ENCODE measurements at places on chromosomes 2 and 18.

- DNase-seq, result no peak
Measured at GRCh38 chr2:200216310-200216709, 90.2 kb upstream of the SPATS2L start.

DNA sequence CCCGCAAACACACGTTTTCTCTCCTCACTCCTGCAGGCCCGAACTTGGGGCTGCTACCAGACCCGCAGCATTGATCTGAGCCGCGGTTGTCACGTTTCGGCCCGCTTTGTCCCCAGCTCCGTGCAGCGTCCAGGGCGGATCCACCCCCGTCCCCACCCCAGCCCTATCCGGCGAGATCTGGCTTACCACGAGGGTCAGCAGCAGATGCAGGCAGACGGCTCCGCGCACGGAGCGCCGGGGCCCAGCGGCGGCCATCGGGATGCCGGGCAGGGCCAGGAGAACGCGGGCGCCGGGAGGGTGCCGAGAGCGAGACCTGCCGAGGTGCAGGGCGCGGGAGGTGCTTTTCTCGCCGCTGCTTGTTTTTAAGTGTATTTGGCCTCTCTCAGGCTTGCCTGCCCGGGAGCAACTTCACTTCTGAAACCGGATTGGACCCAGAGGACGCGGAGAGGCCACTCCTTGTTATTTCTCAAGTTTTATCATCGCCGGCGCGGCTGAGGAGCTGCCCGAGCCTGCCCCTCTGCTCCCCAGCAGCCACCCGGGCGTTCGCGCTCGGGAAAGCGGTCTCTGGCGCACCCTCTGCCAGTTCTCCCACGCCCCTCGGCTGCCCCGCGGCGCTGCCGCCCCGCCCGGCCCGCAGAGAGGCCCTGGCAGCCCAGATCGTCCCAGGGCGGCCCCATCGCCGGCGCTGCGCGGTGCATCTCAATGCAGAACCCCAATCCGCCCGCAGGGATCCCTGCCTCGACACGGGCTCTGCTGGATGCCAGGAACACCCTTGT is at the start of gene DSC3:
DSC3 (minus strand) TSS at position 337 of the 776 bp plus-strand sequence; CDS start at position 255, 82 bp downstream.
- no peak for DNase-seq

GRCh38 chr2:149020432-149020851 is 18.1 kb upstream of the LYPD6B start:
- DNase-seq, result no peak

DNA sequence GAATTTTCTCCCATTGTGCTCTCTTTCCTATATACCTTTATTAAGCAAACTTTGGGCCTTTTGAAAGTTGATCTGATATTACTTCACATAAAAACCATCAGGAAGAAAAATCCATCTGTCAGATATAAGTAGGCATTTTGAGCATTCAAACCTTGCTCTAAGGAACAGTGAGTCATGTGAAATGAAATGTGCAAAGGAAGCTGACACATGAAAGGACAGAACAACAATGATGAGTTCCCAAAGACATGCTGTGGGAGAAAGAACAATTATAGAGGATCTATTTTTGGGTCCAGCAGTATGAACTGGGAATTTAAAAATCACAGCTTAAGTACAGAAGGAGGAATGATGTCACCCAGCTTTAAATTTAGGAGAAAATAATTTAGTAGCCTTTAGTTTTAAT is 18.1 kb downstream of the CALCRL start:
- no peak for DNase-seq

DNA sequence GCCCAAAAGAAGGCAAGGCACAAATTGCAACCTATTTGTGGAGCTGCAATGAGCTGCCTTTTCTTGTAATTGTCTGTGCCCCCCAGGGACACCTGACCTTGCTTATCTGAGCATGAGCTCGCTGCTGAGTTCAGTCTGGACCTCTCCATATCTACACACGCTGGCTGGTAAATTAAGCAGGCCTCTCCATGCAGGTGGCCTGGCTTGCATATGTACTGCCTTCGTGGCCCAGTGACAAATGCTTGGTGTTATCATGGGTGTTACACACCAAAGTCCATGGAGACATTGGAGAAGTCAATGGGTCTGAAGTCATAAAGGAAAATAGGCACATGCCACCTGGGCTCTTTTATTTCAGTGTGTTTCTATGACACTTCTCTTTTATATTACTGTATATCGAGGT is 121.2 kb downstream of the IRS1 start:
- DNase-seq, result no peak

GRCh38 chr2:15421753-15422152 is 139.4 kb downstream of the NBAS start:
- DNase-seq, result no peak

GRCh38 chr2:204945376-204945775 is 400.1 kb downstream of the PARD3B start:
- no peak for DNase-seq

DNA sequence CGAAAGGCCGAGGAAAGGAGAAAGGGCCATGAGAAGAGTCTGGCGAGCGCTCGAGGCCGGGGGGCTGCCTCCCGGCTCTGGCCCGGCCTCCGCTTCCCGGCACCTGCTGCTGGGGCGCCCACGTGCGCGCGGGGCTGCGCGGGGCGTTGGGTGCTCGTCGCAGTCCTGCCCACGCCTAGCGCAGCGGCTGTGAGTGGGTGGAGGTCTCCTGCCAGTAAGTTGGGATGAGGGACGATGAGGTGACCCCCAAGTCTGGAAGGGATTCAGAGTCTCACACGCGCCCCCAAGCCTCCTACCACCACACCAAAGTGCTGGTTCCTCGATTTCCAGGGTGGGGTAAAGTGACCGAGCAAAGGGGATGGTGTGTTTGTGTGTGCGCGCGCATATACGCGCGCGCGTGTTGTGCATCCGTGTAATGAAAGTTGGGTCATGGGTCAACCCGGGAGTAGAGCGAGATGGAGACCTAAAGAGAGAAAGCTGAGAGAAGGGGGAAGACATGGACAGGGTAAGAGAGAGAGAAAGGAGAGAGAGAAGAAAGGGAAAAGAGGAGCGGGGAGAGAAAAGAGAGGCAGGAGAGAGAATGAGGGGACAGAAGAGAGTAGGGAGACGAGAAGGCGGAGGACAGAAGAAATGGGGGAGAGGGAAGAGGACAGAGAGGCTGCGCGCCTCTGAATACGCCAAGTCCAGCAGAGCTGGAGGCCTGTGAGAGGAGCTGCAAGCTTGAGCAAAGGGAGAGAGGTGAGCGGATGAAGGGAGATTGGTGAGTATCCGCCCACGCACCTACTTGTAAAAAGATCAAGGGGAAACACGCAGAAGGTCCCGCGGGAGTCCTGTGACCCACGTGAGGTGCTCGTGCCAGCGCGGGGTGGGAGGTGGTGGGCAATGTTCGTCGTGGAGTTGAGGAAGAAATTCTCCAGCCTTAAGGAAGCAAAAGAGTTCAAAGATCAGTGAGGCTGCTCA is 1.7 kb upstream of the NETO1 start:
- no peak for DNase-seq

GRCh38 chr2:26595146-26595545 is 46.0 kb downstream of the CIB4 start:
- DNase-seq, result no peak

- DNase-seq, result no peak
Measured at GRCh38 chr2:38129987-38130386, 54.0 kb upstream of the CYP1B1 start.

- DNase-seq, result no peak
Measured at GRCh38 chr2:118473241-118473640, 374.2 kb downstream of the EN1 start.

GRCh38 chr2:171271971-171272436 is 111.3 kb upstream of the TLK1 start:
- no peak for DNase-seq

DNA sequence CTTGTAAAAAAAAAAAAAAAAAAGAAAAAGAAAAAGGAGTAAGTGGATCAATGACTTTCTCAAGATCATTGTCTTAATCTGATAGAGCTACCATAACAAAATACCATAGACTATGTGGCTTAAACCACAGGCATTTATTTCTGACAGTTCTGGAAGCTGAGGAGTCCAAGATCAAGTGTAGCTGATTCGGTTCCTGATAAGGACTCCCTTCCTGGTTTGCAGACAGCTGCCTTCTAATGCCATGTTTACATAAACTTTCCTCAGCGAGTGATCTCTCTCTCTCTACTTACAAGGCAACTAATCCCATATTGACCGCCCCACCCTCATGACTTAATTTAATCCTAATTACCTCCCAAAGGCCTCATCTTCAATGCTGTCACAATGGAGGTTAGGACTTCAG is 36.5 kb upstream of the SIX2 start:
- DNase-seq, result no peak

- no peak for DNase-seq
Measured at GRCh38 chr2:84969511-84970209, 1.3 kb upstream of the KCMF1 start.

DNA sequence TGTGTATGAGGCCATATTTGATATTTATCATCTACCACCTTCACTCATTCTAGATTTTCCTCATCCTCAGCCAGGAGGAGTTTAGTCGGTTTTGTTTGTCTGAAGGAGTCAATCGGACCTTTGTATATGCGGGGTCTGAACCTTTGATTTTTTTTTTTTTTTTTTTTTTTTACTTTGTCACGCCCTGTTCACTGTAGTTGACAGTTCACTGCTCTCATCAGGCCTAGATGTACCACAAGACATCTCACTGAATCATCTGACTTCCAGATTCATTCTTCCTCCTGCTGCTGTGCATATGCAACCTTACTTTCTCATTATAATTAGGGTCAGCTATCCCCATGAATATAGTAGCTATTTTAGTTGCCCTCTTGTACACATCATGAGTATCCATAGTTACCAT is 133.2 kb downstream of the ARHGAP15 start:
- DNase-seq, result no peak

DNA sequence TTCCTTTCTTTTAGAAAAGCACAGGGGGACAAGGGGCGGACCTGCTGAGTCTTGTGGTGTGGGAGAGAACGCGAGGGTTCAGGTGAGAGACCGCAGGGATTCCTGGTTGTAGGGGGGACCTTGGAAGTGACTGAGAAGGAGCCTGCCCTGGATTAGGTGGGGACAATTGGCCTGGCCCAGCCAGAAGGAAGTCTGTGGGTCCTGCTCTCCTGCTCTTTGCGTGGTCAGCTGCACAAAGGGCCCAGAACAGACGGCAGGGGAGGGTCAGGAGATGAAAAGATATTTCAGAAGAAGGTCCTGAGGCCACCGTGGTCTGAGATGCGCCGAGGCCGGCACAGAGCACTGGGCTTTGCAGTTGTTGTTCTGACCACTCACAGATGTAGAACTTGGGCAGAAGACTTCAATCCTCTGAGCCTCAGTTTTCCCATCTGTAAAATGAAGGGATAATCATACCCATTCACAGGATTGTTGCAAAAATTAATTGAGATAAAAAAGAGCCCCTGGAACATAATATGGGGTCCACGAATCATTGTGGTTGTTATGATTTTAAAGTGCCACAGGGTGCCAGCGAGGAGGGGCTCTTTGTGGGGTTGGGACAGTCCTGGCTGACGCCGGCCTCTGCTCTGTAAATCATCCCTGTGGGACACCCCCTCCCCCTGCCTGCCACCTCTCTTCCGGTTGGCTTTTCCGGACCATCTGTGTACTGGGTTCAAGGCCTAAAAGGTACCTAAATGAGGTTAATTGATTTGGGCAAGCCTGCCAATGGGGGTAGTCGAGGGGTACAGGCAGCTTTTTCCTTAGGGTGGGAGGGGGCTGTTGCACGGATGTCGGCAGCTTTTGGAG is 1.8 kb downstream of the LPIN1 start:
- DNase-seq, result peak; percentile 40

GRCh38 chr2:200828104-200828503 is 16.4 kb downstream of the BZW1 start:
- no peak for DNase-seq

- DNase-seq, result no peak
Measured at GRCh38 chr2:54454548-54455130, 1.5 kb upstream of the SPTBN1 start.

GRCh38 chr18:23101861-23102432 is 33.3 kb upstream of the CABLES1 start:
- DNase-seq, result no peak

DNA sequence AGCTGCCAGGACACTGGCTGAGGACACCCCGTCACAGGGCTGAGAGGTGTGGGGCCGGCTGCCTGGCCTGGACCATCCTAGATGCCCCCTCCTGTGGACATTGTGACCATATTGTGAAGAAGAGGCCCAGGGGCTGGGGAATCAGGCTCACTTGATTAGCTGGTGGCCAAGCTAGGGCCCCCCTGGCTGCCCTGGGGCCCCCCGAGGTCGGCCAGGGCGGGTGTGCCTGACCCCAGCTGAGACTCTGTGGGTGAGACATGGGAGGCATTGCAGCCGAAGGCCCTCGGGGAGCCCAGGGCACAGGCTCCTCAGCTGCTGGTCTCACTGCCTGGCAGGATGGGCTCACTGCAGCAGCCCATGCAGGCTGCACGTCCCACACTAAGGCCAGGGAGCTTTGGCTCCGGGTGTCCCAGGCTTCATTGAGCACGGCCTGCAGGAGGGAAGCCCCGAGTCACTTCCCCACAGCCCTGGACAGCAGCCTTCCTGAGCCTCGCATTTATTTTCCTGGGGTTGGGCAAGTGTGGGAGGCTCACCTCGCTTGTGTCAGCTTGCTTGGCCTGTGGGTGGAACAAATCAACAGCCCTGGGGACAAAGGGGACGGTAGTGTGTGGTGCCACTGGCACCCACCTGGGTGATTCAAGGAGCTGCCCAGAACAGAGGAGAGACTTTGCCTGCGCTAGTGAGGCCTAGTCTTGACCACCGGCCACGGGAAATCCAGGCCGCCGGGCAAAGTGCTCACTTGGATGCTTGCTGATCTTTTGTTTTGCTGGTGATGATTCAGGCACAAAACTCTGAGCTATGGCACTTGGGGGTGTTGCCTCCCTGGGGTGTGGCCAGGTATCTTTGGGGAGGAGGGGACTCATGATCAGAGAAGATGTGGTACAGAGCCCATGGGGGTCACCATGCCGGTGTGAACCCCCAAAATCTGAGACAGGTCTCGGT is 1.3 kb downstream of the GAL3ST2 start:
- DNase-seq, result no peak

GRCh38 chr2:24007693-24008092 is 2.2 kb upstream of the MFSD2B start:
- DNase-seq, result no peak

GRCh38 chr18:28766027-28766426 is 589.1 kb upstream of the CDH2 start:
- no peak for DNase-seq

Data from activated T-cell treated with anti-CD3 and anti-CD28 coated beads, Interleukin-2, amount 50 U/mL, for 48 hours (primary cell).